NCI-H1048 (cell line): ENCODE measurements at places on chromosomes 13 and 19.

DNA sequence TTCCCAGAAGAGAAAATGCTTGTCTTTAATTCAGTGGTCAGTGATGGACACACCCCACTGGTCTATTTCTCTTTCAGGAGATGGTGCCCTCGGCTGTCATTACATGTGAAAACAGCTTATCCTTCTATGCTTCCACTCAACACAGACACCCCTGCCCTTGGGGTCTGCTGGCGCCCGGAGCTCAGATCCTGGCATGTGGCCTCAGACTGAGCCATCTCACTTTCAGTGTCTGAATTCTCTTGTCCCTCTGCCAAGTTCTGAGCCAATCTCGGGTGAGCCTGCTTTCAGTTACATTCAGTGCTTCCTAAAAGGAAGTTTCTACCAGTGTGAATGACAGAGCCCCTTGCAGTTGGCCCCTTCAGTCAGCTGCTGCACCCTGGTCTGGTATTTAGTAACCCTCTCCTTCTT lies 293.6 kb downstream of the DNAJC15 start:
- no peak for DNase-seq

DNA sequence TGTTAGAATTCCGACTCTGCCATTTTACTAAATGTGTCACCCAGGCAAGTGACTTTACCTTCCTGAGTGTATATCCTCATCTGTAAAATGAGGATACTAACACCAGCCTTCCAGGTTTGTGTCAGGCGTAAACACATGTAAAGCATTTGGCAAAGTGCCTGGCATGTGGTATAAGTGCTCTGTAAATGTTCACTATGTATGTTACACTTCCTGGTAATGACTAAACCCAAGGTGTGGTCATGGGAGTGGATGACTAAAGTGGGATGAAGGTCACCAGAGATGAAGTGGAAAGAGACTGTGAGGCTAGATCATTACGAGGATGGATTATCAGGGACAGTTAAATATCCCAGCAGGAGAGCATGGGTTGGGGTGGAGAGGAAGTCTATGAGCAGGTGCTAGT lies 25.6 kb downstream of the DEDD2 start:
- DNase-seq = no peak

- DNase-seq = no peak
These were observed 159.2 kb downstream of the TNFSF13B start for GRCh38 chr13:108428691-108429090.

DNA sequence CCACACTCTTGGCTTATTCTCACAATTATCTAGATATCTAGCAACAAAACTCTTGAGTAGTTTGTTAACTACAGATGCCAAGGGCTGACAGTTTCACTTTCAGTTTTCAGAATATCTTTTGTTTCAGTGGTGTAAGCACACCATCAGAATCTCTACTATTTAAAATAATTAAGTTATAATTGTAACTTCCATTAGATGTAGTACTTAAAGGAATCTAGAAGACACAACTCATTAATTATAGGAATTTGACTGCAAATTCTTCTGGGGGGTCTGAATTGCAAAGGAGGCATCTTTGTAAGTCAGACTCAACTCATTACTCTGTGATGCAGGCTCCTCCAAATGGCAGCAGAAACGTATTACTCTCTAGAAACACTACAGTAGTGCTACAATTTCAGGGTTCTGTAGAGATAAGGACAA lies 44.9 kb upstream of the USPL1 start:
- no peak for DNase-seq

GRCh38 chr19:21463449-21464105 lies 41.8 kb upstream of the ZNF429 start:
- DNase-seq = no peak

GRCh38 chr13:27259831-27260230 lies 8.5 kb downstream of the RPL21 start:
- DNase-seq = no peak

- DNase-seq = no peak
These were observed 135.8 kb upstream of the KLF12 start for GRCh38 chr13:74270018-74270417.

DNA sequence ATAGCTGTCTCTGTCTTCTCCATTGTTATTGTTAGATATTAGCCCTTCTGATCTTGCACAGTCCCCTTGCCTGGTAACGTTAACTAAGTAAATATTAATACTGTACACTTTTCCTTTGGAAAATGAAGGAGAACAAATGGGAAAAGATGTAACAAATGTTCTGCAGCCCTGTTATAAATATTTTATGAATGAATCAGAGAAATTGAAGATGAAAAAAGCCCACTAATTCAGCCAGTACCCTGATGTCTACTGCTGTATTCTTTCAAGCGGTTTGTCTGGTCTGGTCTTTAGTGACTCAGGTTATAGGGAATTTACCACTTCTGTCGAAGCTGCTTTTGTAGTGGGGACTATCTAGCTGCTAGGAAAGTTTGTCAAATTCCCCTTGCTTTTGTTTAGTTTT lies 121.0 kb downstream of the COG6 start:
- no peak for DNase-seq
